ENCODE measurements at places on chromosomes 3 and 15.

GRCh38 chr3:130480736-130481135, 36.2 kb upstream of the COL6A6 start:
- no peak for DNase-seq

DNA sequence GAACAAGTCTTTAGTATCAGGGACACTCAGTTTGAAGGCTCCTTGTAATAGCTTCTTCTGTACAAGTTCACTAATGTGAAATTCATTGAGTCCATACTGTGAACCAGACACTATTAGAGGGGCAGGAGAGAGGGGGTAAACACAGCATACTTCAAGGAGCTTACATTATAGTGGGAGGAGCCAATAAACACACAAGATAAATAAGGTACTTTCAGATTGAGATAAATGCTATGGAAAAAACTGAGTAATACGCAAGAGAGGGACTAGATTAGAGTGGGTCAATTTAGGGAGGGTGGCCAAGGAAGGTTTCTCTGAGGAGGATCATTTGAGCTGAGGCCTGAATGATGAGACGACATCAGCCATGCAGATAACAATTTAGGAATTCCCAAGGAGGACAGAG, 3.1 kb upstream of the AKAP13 start:
- DNase-seq, result no peak

GRCh38 chr3:114143817-114144216, 35.0 kb downstream of the DRD3 start:
- DNase-seq, result no peak

DNA sequence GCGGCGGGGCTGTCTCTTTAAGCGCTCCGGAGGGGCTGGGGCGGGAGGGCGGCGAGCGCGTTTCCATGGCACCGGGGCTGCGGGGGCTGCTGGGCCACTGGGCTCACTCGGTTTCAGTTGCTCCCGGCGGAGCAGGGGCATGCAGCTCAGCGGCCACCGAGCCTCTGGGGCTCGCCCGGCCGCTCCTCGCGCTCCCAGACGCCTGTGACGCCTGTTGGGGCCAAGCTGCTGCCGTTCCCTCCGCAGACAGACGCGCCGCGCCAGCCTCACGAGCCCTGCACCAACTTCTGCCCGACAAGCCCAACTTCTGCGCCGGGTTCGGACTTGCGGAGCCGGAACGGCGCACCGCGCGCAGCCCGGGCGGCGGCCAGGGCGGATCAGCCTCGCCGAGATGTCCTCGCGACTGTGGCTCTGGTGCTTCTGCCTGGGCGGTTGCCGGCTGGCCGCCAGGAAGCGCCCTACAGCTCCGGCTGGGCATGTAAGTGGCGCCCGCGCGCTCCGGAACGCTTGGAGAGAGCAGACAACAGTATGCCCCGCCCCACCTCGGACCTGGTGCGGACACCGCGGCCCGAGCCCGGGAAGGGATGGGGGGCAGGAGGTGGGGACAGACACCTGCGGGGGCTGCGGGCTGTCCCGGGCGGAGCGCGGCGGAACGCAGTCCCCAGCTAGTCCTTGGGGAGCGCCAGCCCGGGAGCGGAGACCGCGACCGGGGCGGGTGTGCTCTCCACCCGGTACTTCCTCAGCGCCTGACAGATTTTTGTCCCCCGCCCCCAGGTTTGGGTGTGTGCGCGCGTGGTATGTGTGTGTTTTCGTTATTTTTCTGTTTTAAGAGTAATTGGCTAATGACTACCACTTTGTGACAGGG, 154.1 kb upstream of the GOLIM4 start:
- DNase-seq, result peak; percentile 89

GRCh38 chr3:117084277-117084676, 374.7 kb downstream of the TUSC7 start:
- no peak for DNase-seq

GRCh38 chr3:100963041-100963440, 30.2 kb downstream of the ABI3BP start:
- no peak for DNase-seq

GRCh38 chr3:56870436-56870835, 68.7 kb upstream of the ARHGEF3 start:
- DNase-seq, result no peak

DNA sequence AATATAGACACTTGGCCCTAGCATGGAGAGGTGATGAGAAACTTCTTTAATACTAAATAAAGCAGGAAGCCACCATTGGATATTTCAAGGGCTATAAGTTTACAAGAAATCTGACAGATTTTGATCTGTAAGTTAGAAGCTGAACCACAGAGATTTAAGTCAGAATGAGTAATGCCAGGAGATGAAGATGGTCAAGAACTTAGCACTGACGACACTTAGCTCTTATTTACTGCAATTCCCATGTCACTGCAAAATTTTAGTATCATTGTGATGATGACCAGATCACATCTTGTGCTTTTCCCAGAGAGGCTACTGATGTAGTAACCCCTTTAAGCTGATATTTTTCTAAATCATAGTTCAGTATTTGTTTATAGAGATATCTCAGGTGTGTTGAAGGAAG, 59.4 kb upstream of the CD96 start:
- DNase-seq, result no peak

- no peak for DNase-seq
These were observed 15.6 kb downstream of the THBS1 start for GRCh38 chr15:39596358-39597051.

GRCh38 chr15:31361764-31362515, 35.3 kb downstream of the KLF13 start:
- DNase-seq, result peak; percentile 55

DNA sequence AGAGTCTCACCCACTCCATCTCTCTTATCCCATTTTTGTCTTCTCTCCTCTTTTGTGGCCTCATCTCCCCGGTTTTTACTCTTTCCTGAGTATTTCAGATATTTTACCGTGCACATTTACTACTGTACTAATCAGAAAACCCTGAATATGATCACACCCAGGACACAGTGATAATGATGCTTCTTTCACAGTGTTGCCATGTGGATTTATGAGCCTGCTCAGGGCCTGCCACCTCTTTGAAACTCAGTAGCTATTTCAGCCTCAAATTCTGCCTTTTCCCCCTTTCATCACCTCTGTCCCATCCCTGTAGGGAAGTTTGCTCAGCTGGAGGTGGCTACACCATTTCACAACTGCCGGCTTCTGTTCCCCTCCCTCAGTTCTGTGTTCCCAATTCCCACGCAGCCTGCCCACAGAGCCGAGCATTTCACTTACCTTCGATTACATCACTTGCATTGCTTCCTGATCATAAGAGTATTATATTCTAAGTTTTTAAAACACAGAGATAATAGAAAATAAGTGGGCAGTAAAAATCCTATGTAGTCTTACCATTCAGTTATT, 33.2 kb downstream of the ARNT2 start:
- no peak for DNase-seq

GRCh38 chr3:151775314-151776258, 38.3 kb upstream of the AADAC start:
- DNase-seq, result no peak

DNA sequence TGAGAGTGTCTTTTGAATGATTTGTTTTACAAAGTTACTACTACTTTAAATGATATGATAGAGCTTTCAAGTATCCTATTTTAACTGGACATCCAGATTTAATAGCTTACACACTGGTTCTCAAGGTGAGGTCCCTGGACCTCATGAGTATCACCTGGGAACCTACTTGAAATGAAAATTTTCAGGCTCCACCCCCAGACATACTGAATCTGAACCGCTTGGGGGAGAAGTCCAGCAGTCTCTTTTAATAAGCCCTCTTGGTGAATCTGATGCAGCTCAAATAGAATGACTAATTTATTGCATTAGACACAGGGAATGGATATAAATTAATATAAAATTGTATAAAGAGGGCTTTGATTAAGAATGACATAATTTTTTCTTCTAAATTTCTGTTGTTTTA, 29.4 kb upstream of the SLITRK3 start:
- no peak for DNase-seq

- DNase-seq, result no peak
These were observed 6.8 kb downstream of the ONECUT1 start for GRCh38 chr15:52783191-52783829.

DNA sequence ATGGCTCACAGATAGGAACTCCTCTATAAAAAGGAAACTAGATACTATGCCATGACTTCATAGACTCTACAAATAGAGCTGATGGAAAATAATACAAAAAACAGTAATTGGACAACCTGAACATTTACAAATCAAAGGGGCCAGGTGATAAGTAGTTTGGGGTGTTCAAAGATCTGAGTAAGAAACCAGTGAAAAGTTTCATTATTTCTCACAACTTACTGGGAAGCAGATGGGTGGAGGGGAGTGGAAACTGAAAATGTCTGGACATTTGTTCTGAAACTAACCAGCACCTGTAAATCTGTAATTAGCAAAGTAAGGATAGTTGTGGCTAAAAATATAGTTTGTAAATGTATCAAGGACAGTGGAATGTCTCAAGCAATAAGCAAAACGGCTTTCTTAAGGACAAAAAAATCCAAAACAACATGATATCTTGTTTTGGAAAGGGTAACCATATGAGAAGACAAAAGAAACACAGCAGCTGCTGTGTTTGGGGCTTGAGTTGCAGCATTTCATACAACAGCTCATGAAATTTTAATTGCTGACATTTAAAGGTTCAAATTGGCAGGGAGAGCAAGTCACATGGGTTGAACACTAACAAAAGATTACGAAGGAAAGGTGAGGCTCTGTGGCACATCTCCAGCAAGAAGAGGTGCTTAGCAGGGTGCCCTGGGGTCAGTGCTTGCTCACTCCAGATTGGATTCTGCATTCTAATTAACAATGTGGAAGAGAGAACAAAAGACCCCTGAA, 26.8 kb upstream of the THBS1 start:
- no peak for DNase-seq

- DNase-seq, result no peak
These were observed 5.5 kb upstream of the EHD4 start for GRCh38 chr15:41977757-41978383.

DNA sequence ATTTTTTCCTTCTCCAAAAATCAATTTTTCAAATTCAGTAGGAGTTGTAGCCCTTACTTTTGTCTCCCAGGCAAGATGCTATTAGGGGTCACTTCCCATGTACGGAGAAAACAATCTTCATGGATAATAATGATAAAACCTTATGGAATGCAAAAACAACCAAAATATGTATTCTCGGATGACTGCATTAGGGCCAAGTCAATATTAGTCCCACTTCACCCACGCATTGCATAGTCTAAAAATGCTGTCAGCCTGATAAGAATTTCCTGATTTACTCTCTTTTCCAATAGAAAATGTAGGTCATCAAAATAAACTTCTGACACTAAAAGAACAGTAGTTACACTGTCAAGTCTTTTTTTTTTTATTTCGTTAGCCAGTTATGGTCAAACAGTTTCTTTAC, 2.7 kb downstream of the VGLL3 start:
- no peak for DNase-seq

- DNase-seq, result no peak
These were observed 314.7 kb upstream of the CFAP20DC start for GRCh38 chr3:59364496-59364895.

DNA sequence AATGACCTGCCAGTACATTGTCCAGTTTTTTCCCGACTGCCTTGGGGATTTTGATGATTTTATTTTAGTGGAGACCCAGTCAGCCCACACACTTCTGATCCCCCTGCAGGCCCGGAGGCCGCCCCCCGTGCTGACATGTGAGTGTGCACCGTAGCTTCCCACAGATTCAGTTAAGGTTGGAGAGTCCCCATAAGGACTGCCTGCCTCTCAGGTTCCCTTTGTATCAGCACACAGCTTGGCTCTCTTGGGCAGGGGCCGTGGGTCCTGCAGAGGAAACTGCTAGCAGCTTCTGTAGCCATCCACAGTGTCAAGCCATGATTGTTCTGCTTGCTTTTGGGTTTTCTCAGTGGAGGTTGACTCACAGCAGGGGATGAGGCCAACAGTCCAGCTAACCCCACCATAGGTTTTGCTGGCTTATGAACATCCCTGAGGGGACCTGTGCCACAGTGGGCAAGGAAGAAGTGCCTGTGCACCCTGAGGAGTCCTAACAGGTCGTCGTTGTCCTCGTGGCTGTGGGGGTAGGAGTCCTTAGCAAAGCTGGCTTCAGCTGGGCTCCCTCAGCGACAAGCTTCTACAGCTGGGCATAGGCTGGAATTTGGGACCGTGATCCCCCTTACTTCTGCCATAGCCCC, 46.4 kb downstream of the DLEC1 start:
- no peak for DNase-seq

DNA sequence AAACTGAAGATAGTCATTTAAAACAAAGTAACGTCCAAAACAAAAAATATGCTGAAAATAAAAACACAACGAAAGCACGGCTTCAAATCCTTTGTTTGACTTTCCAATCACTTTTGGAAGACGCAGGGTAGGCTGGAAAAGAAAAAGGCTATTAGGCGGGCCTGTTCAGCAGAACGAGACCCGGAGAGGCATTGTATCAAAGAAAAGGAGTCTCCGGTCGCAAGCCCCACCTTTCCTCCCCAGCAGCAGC, 691 bp downstream of the SENP7 start:
- no peak for DNase-seq

GRCh38 chr3:23938688-23939087, 6.4 kb upstream of the NR1D2 start:
- DNase-seq, result peak; percentile 42

- DNase-seq, result no peak
These were observed 2.6 kb downstream of the SI start for GRCh38 chr3:165075695-165076094.

DNA sequence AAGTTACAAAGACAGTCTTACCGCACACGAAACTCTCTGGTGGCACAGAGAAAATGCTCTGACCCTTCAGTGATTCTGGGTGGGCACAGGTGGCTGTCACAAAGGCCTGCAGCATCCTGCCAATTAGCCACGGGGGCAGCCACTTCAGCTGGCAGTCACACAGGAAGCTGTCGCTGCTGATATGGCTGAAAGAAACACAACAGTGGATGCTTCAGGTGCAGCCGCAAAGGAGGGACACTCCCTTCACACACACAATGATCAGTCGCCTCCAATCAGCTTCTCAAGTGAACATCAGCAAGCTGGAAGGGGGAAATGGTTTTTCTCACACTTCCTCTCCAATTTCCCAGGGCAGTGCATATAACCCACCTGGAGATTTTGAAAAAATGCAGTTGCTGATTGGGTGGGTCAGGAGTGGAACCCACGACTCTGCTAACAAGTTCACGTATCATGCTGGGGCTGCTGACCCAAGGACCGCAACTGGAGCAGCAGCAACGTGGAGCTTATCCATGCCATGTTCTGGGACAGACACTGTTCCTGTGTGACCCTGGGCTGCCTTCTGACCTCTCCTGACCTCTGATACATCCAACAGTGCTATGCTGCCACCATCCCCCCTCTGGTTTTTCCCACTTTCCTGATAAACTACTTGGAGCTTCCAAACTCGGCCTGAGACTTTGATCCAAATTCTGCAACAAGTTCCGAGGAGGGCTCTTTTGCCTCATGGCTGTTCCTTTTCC, 106.6 kb downstream of the LRIG1 start:
- no peak for DNase-seq

GRCh38 chr15:59814409-59814808, 125.3 kb upstream of the BNIP2 start:
- DNase-seq, result no peak

GRCh38 chr3:180420016-180420415, 181.9 kb upstream of the TTC14 start:
- no peak for DNase-seq
